ENCODE measurements at places on chromosomes 4 and X.

- no peak for DNase-seq
Measured at GRCh38 chrX:109964390-109964789, 38.5 kb upstream of the TMEM164 start.

DNA sequence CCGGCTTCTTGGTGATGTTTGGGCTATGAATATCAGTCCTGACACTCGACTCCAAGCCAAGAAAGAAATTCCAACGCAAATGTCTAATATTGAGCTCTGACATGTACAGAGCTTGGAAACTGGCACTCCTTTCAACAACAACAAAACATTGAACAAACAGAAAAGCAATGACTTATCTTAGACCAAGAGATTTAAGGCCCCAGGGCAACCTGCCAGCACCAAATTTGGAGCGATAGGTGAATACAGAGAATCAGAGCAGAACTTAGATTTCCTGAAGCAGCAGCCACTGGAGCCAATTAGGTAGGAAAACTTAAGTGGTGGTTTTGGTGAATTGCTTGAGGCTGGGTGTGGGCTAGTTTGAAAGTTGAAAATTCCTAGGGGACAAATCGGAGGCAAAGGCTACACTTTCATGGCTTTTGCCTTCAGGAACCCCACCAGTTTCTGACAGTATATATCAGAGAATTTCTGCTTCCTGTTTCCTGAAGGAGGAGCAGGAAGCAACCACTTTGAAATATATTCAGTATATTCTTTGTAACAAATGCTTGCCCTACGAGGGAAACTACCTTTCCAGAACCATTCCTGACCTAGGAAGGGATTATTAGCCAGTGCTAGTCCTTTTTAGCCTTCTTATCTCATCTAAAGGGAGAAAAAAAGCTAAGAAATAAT lies 10.1 kb upstream of the FMR1 start:
- DNase-seq = no peak

- DNase-seq = no peak
Measured at GRCh38 chr4:21697583-21697982, 251.0 kb downstream of the KCNIP4 start.

GRCh38 chrX:124862301-124862700 lies 457.4 kb upstream of the TEX13C start:
- DNase-seq = no peak

DNA sequence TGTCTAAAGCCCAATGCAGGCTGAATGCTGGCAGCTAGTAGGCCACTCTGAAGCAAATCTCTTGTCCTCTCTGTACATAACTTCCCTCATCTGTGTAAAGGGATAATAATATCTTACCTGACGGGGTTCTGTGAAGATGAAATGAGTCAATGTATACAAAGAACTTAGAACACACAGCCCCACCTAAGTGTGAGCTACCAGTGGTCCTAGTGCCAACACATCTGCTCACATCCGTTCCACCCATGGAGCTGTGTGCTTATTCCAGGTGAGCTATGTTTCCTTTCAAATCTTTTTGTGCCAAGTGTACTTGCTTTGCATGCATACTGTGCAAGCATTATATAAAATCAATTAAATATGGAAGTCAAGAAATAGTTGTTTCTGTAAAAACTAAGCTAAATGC lies 116.4 kb downstream of the TSPAN5 start:
- no peak for DNase-seq

- DNase-seq = no peak
Measured at GRCh38 chrX:53003111-53003510, 44.8 kb upstream of the FAM156A start.

GRCh38 chrX:153802513-153803045 lies 8.1 kb downstream of the SSR4 start:
- no peak for DNase-seq

GRCh38 chr4:182202650-182203049 lies 40.6 kb upstream of the TENM3 start:
- DNase-seq = no peak

DNA sequence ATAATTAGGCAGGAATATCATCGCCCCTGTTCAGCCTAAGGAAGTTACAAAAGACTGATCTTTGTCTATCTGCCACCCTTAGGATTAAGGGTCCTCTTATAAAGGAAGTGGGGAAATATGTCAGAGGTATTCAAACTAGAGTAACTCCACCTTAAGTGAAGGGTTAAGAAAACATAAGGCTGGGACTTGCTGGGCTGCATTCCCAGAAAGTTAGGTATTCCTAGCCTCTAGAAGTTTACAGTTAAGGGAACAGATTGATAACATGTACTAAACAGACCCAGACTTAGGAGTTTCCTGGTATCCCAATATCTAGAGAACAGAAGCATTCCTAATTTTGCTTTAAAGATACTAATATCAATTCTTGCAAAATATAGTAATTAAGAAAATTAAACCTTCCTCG lies 6.0 kb downstream of the CXCL2 start:
- no peak for DNase-seq

DNA sequence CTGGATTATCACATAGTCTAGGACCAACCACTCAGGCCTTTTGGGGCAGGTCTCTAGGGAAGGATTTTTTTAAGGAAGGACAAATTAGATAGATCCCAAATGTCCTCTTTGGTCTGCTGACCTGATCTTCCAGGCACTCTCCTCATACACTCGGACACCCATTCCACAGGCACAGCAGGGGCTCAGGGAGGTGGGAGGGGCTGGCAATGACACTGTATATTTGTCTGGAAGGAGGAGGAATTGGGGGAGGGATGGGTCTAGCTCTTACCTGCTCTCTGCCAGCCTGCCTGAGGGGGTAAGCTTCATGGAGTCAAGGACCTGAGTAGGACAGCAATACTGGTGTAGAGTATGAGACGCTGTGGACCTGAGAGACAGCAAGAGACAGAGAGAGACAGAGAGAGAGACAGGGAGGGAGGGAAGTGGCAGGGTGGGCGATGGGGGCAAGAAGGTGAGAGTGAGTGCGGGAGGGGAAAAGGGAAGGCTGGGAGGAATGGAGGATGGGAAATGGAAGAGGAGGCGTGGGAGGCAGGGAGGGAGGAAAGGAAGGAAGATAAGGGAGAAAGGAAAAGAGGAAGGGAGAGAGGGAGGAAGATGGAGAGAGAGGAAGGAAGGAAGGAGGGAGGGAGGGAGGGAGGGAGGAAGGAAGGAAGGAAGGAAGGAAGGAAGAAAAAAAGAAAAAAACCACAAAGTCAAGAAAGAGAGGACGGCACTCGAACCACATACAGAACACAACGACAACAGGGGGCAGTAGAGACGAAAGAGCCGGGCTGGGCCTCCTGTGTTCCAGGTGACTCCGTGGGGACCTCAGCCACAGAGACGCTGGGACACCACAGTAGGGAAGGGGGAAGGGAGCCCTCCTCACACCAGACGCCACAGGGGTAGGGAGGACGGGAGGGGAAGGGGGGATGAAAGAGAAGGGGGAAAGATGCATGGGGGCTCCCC lies 1.8 kb downstream of the IQSEC2 start:
- no peak for DNase-seq

- no peak for DNase-seq
Measured at GRCh38 chr4:93063325-93063724, 759.6 kb downstream of the GRID2 start.

DNA sequence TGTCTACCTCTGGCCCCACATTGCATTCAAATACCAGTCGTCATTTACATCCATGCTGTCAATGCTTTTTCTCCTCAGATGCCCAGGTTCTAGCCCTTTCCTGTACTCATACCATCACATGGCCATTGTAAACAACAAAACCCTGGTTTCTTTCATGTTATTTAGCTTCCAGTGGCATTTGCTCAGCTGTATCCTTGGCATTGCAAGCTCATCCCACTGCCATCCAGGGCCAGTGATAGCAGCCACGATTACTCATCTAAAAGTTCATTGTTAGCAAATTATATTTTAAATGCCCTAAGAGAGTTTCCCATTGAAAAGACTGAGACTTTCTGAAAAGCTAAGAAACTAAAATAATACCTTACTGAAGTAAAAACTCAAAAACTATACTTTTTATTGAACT lies 34.0 kb downstream of the VEGFC start:
- DNase-seq = no peak
